NAMALWA (cell line): ENCODE measurements at places on chromosomes 12 and 14.
A peak's percentile ranks its signal among the peaks of the same experiment; 100 is the strongest.

GRCh38 chr12:97211416-97211930 lies 251.1 kb upstream of the RMST start:
- no peak for DNase-seq

GRCh38 chr12:91289906-91290305 lies 107.3 kb upstream of the DCN start:
- no peak for DNase-seq

- DNase-seq = no peak
These were observed 8.8 kb upstream of the A2M start for GRCh38 chr12:9124383-9125031.

DNA sequence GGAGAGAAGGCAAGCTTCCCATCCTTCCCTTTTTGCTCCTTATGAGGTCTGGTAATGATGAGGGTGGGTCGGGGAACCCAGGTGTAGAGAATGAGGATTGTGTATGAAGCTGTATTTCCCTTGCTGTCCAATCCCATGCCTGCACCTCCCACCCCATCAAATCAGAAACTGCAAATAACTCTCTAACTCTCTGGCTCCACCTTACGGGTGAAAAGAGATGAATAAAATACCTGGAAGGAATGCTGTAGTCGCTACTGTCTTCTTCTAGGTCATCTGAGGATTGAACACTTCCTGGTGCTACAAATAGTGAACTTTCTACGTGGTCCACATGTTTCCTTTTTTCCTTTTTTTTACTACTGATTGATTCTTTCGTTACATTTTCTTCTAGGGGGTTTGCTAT lies 38.9 kb upstream of the DICER1 start:
- peak; percentile 75 for DNase-seq

GRCh38 chr12:47591795-47592194 lies 114.0 kb downstream of the RPAP3 start:
- no peak for DNase-seq

- DNase-seq = no peak
These were observed 36.2 kb downstream of the GRIN2B start for GRCh38 chr12:13945236-13945635.

DNA sequence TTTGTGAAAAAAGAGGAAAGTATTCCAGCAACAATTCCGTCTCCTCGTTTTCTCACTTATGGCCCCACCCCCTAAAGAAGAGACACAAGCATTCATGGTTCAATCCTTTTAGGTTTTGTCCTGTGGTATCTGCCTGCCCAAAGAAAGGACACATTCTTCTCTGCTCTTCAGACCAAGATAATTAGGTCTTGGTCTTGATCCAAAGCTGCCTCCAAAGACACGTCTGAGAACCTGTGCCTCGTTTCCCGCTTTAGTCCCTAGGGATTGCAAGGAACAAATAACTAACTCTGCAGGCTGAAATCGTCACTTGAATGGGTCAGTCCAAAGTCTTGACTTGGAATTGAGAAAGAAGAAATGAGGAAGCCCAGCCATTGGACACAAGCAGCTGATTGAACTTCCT lies 202.7 kb upstream of the FAR2 start:
- no peak for DNase-seq

DNA sequence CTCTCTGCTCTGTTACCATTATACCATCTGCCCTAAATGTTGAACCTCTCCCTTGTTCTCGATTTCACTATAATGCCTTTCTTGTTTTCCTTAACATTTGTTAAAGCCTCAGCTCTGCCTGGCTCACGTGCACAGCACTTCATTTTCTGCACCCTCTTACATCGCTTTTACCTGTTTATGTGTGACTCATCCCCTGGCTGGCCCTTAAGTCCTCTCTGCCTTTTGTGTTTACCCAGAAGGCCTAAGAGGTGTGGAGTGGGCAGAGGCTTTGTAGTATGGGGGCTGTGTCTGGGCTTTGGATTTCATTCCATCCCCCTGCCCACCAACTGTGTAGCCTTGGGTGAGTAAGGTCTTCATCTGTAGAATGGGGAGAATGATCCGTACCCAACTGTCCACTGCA lies 36.5 kb downstream of the UBE3B start:
- no peak for DNase-seq

GRCh38 chr12:22641353-22642053 lies 16.5 kb downstream of the ETNK1 start:
- no peak for DNase-seq

DNA sequence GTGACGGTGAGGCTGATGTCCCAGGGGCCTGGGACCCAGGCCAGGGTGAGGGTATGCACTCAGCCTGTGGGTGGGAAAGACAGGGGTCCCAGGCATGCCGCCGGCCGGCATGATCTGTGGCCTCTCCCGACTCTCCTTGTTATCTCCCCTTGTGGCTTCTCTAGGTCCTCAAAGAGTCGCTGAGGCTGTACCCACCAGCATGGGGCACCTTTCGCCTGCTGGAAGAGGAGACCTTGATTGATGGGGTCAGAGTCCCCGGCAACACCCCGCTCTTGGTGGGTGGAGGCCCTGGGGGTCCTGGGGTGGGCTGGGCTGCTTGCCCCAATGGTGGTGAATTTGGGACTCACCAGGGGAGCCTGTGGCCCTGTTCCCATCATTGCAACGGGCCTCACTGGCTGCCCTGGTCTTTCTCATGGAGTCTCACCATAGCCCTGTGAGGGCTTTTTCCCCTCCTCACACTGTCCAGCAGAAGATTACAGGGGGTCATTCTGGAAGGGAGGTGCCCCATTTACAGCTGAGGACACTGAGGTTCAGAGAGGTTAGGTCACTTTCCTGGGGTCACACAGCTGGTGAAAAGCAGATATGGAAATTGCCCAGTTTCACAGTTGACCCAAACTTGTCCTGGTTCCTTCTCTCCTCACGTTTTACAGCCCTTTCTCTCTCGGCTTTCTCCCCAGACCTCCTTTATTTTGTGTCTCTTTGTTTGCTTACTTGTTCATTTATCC lies 37.9 kb downstream of the CYP46A1 start:
- no peak for DNase-seq

GRCh38 chr12:188910-189621 lies 24.9 kb downstream of the SLC6A12 start:
- DNase-seq = no peak

DNA sequence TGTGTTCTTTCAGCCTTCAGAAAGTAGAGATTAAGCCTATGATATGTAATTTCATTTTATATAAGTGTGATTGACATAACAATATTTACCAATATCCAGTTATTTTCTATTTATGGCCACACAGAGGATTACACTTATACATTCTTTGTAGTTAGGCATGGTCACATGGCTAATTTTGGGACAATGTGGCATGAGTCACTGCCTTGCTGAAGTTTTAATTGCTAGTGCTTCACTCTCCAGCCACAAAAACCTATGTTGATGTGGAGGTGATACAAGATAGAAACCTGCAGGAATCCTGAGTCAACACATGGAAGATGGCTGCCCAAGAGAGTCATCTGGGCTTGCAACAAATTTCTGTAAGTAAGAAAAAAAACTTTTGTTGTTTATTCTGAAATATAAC lies 17.0 kb downstream of the CLEC14A start:
- DNase-seq = no peak

DNA sequence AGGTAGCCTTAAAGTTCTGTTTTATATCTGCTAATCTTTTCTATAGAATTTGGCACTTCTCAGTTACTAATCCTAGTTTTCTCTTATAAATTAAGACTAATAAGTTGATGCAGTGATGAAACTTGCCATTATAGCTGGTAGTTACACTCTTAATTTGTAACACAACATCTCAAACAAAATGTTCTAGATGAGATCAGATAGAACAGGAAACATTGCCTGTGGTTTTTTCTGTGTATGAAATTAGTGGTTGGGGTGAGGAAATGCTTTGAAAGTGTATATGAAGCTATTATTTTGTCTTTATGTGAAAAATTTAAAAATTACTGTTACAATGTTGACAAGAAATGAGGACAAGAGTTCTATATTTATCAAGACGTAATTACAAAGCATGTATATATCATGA lies 91.9 kb downstream of the PCNX1 start:
- no peak for DNase-seq
